ENCODE measurements at places on chromosomes 4 and X. TPM values are rescaled to one million over a fixed set of nuclear protein-coding genes. Genes with fewer than 3 reads are reported as not detected.

FGF16 gene
- total RNA-seq = not detected

XPNPEP2 gene
- not detected for total RNA-seq

APELA gene
- total RNA-seq = not detected

MXRA5 gene
- 4.5 TPM for total RNA-seq

CT55 gene
- not detected for total RNA-seq

ELK1 gene
- 20.2 TPM for total RNA-seq

STPG2 gene
- 0.31 TPM for total RNA-seq

AKAP14 gene
- total RNA-seq = not detected

PDZD11 gene
- total RNA-seq = 39.2 TPM

IL3RA gene
- total RNA-seq = 5.9 TPM

GUCY1A1 gene
- 0.45 TPM for total RNA-seq

GDPD2 gene
- total RNA-seq = not detected

SPIN2A gene
- 0.19 TPM for total RNA-seq

AFM gene
- total RNA-seq = not detected

ITM2A gene
- 66.0 TPM for total RNA-seq

SPANXC gene
- not detected for total RNA-seq

ZCCHC4 gene
- total RNA-seq = 5.6 TPM

GPRASP1 gene
- 1.6 TPM for total RNA-seq

DOCK11 gene
- 16.4 TPM for total RNA-seq

DUSP9 gene
- total RNA-seq = 4.0 TPM

SGMS2 gene
- 133 TPM for total RNA-seq

C4orf50 gene
- total RNA-seq = 0.19 TPM

NPNT gene
- total RNA-seq = 7.5 TPM

MAGEA6 gene
- total RNA-seq = not detected

GAR1 gene
- 5.9 TPM for total RNA-seq

MAN2B2 gene
- total RNA-seq = 23.3 TPM

CLNK gene
- total RNA-seq = not detected

SLC10A7 gene
- 23.5 TPM for total RNA-seq

HPF1 gene
- 14.0 TPM for total RNA-seq

CHRNA9 gene
- not detected for total RNA-seq

GPM6B gene
- 5.3 TPM for total RNA-seq

ANK2 gene
- total RNA-seq = 1.4 TPM

GABRQ gene
- 0.57 TPM for total RNA-seq

BGN gene
- 11.1 TPM for total RNA-seq

MAGEA2 gene
- total RNA-seq = not detected

SH3TC1 gene
- 31.2 TPM for total RNA-seq

BTK gene
- total RNA-seq = 0.53 TPM

CPLX1 gene
- total RNA-seq = not detected

SH3BGRL gene
- 29.9 TPM for total RNA-seq

GABRG1 gene
- total RNA-seq = not detected
